Activated effector memory CD4-positive, alpha-beta T cell treated with Interleukin-2 at 50 U/mL for 16 hours (primary cell): ENCODE measurements at places on chromosomes 11 and 22.

DNA sequence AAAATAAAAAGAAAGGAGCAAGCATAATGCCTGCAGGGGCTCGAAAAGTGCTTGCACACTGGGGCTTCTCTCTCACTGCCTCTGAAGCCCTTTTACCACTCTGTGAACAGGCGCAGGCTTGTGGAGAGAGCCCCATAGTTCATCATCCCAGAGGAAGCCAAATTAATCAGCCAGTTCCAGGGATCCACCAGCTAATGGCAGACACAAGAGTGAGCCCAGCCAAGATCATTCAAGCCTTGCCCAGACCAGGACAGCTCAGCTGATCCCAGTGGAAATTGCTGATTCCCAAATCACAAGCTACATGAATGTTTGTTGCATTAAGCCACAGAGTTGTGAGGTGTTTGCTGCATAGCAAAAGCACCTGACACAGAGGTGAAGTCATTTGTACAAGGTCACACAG is 135.3 kb downstream of the CHST1 start:
- no peak for DNase-seq

DNA sequence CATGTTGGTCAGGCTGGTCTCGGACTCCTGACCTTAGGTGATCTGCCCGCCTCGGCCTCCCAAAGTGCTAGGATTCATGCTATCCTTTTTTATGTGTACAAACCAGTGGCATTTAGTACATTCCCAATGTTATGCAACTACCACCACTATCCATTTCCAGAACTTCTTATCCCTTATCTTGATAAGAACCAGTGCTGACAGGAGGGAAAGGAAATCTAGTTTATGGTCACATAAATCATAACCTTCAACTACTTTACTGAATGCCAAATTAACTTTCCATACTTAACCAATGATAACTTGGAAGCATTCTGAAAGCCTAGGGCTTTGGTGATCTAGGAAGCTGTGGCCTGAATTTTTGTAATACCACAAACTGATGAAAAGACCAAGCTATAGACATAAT is 170.4 kb downstream of the SWAP70 start:
- no peak for DNase-seq

DNA sequence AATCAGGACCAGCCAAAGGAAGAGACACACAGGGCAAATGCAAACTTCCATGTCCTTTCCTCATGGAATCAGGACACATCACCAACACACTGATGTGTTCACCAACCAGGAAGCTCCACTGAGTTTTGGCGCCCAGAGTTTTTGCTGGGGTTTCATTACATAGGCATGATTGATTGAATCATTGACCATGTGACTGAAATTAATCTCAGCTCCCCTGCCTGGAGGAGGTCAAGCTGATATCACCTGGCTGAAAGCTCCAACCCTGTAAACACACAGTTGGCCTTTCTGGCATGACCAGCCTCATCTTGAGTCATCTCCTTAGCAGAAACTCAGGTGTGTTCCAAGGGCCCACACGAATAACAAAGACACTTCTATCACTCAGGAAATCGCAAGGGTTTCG is 133.2 kb downstream of the TRIM29 start:
- no peak for DNase-seq

GRCh38 chr11:6927030-6927617 is 898 bp downstream of the ZNF215 start:
- DNase-seq, result no peak

GRCh38 chr11:2746401-2747247 is 46.8 kb upstream of the KCNQ1OT1 start:
- DNase-seq, result no peak

DNA sequence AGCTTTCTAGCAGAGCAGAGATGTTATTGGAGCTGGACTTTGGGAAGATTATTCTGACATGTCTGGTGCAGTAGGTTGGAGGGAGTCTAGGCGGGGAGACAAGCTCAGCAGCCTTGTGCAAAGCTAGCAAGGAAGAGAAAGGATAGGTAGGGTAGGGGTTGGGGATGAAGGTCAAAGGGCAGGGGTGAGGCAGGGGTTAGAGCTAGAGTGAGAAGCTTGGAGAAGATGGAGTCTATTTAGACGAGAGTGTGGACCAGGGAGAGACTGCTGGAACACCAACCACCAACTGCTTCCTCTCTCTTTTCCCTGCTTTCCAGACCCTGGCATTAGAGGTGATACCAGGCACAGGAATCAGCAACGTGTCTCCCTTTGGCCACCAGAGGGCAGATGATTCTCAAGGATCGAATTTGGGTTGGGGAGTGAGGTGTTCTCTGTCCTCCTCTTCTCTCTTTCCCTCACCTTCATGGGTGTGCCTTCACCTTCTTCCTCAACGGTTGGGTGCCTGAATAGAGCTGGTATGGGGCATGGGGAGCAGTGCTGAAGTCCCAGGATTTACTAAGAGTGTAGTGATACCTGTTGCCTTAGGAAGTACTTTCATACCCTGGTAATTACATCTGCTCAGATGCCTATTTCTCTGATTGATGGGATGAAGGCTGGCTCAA is 1.8 kb upstream of the MARK2 start:
- DNase-seq, result peak; percentile 61
